Stimulated activated CD4-positive, alpha-beta T cell treated with anti-CD3 and anti-CD28 coated beads, Interleukin-2, amount 100 ng/mL, for 24 hours (primary cell): ENCODE measurements at places on chromosomes 7 and 10.

GRCh38 chr10:113126229-113127201 lies 176.5 kb downstream of the TCF7L2 start:
- peak; percentile 62 for DNase-seq

- no peak for DNase-seq
Measured at GRCh38 chr7:67928141-67928540, 931.5 kb downstream of the TYW1 start.

DNA sequence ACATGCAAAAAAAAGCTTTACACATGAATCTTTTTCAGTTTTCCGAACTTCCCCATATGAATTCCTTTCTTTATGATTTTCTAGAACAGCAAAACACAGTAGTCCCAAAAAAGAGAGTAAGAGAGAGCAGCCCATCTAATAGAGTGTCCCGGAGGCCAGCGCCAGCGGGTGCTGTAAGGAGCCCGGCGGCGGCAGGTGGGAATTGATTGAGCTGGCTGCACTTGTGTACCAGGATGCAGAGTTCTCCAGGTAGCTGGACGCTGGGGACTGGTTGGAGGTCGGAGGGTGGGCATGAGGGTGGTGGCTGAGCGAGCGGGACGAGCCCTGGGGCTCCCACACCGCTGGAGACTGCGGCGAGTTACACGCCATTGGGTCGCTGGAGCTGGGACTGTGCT lies 4.0 kb downstream of the DLX5 start:
- no peak for DNase-seq

DNA sequence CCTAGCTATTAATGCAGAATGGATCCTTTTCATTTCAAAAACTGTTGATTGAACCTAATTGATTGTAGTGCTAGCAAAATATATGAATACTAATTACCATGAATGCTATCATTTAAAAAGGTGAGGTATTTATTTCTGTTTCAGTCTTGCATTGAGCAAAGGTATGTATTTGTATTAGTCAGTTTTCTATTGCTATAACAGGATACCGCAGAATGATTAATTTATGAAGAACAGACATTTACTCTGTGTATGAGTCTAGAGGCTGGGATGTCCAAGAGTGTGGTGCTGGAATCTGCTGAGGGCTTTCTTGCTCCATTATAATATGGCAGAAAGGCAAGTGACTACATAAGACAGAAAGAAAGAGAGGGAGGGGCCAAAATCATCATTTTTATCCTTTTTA lies 199.2 kb downstream of the KIF20B start:
- no peak for DNase-seq

GRCh38 chr10:128879030-128879429 lies 588.0 kb upstream of the MGMT start:
- no peak for DNase-seq

GRCh38 chr10:20698837-20699236 lies 198.3 kb downstream of the NEBL start:
- DNase-seq: no peak

- no peak for DNase-seq
Measured at GRCh38 chr10:4100380-4100779, 315.4 kb upstream of the KLF6 start.

DNA sequence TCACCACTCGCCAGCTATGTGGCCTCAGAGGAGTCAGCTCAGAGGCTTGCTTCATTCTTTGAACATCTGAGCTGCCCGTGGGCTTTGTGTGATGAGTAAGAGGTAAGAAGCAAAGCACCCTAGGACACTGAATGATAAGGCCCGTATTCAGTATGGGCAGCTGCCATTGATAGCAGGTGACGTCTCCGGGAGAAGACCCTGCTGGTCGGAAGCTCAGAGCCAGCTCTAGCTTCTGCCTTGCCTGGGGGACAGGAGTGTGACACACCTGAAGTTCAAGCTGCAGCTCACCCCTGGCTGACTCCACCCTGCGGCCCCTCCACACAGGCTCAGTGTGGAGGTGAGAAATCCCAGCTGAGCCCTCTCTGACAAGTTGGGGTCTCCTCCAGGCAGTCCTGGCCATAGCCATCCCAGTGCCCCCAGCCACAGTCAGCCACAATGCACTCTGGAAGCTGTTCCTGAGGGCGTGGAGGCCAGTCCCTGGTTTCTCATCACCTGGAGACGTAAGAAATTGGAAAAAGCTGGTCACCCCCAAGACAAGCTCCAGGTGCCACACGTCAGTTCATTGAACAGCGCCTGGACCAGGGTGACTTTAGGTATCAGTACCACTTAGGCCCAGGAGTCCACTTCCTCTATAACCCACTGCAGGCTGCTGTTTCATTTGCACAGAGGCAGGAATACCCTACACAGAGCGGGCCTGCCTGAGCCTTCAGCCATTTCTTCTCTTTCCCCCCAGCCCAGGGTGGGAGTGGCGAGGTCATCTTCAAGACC lies 164.9 kb upstream of the RHEB start:
- no peak for DNase-seq

DNA sequence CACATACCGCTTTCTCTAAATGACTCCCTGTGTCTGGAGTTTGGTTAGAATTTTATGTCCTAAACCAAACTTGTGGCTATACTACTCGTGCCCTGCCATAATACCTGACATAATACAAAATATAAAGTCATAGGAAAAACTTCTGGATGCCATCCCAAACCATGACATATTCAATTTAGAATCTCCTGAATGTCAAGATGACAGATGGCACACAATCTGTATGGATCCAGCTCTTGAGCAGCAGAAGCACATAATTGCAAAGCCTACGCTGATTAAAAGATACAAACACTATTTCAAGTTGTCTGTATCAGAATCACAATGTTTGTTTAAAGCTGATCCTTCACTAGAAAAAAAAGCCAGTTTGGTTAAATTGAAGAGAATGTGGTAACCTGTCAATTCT lies 22.4 kb upstream of the CDC14C start:
- no peak for DNase-seq

DNA sequence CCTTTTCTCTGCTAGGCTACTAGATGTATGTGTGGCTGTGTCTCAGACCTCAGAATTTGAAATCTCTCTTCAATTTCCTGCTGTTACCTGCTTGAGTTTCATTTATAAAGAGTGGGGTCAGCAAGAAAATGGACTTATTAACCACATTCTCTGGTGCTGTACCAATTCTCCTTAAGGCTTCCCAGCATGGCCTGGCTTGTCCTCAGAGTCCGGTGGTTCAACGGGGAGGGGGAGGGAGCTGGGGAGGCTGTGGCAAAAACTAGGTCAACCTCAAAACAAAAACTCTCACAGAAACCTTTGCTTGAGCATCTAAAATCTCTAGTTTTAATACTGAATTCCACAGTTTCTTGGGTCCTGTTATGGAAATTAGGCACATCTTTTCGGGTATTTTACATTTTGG lies 389.1 kb upstream of the COBL start:
- no peak for DNase-seq

- no peak for DNase-seq
Measured at GRCh38 chr7:32611201-32612099, 116.2 kb downstream of the AVL9 start.

DNA sequence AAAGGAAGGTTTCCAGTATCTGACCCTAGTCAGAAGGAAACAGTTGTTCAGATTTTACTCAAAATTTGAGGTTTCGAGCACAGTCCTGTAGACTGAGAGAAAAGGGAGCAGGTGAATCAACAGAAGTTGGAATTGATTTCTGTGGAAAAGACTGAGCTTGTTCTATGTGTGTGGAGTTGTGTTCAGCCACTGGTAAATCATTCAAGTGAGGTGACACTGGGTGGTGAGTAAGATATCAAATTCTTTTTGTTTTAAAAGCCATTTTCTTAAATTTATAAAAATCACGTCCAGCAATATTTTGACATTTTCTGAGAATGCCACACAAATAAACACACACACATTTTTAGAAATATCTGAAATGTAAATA lies 165.1 kb downstream of the HGF start:
- no peak for DNase-seq

- DNase-seq: no peak
Measured at GRCh38 chr7:85748861-85749260, 562.0 kb upstream of the SEMA3D start.

DNA sequence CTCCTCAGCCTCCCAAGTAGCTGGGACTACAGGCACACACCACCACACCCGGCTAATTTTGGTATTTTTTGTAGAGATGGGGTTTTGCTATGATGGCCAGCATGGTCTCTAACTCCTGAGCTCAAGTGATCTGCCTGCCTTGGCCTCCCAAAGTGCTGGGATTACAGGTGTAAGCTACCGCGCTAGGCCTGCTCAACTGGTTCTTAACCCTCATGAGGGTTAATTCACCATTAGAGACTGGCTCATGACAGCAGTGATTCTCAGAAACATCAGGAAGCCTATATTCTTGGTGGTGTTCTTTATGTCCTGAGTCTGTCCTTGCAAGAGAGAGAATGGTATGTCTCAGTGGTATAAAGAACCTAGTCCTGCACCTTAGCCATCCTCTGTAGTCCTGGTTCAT lies 10.4 kb upstream of the NT5C2 start:
- DNase-seq: no peak

DNA sequence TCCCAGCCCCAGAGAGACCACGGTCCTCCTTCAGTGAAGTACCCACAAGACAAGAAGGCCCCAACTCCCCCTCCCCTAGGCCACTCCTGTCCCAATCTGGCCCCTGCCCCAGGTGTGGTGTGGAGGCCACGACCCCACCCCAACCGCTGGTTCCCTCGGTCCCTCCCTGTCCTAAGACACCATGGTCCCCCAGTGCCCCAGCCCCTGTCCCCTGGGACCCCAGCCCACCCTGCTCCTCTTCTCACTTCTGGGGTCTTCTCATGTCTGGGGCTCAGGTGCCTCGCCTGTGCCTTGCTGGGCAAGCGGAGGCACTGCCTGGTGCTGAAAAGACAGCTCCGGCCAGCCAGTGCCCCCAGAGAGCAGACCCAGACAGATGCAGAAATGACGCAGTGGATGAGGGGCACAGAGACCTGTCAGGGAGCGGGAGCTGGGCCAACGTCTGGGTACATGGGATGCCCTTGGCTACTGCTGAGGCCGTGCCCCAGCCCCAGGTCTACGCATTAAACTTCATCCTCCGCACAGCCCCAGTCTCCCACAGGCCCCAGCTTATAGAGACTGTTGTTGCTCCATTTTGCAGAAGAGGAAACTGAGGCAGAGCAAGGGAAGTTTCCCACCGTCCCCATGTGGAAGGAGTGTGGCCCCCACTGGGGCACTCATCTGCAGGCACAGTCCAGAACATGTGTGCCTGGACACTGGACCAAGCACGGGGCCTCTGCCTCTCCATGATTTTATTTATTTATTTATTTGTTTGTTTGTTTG lies 14.8 kb downstream of the GRIFIN start:
- DNase-seq: no peak

DNA sequence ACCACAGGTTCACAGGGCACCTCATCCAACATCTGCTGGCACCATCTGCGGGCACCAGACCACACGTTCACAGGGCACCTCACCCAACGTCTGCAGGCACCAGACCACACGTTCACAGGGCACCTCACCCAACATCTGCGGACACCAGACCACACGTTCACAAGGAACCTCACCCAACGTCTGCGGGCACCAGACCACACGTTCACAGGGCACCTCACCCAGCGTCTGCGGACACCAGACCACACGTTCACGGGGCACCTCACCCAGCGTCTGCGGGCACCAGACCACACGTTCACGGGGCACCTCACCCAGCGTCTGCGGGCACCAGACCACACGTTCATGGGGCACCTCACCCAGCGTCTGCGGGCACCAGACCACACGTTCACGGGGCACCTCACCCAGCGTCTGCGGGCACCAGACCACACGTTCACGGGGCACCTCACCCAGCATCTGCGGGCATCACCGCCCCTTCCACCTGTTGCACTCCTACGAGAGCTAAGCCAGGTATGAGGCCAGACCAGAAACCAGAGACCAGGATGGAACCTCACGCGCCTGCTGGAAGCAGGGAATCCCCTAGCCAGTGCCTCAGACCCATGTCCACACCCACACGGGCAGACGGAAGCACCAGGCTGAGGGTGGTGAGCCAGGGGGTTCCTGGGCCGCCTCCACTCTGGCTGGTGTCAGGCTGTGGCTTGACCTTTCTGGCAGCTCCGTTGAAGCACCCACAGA lies 182.8 kb downstream of the MAD1L1 start:
- DNase-seq: no peak

- no peak for DNase-seq
Measured at GRCh38 chr7:70711452-70711851, 420.5 kb upstream of the GALNT17 start.

- no peak for DNase-seq
Measured at GRCh38 chr10:62047228-62047892, 145.9 kb downstream of the ARID5B start.

DNA sequence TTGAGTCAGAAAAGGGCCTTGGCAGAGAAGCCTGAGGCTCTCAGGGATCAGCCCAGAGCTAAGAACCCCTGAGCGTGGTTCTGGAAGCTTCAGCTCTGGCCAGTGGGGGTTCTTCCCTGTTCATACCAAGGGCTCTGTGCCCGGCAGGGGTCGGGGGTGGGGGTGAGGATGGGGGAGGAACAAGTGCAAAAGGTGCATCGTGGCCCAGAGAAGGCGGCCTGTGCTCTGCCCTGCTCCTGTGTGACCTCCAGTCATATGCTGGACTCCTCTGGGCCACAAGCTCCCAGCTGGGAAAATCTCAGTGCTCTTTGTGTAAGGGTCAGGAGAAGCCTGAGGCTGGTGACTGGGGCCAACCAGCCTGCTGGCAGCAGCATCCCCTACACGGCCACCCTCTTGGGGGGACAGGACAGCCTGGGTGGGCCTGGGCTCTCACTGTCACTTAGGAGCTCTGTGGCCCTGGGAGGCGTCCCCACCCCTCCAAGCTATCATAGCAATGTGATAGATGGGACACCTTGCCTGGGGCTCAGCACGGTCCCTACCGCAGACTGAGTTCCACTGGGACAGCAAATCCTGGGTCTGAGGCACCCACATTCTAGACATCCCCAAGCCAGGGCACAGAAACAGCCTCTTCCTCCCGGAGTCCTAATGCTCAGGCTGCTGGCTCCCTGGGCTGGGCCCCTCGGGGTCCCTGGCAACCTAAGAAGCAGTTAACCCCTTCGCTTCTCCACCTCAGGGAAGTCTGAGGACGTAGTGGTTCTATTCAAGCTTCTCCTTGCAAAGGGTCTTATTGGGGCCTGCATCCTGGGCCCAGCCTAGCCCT lies 2.5 kb downstream of the MMRN2 start:
- no peak for DNase-seq

DNA sequence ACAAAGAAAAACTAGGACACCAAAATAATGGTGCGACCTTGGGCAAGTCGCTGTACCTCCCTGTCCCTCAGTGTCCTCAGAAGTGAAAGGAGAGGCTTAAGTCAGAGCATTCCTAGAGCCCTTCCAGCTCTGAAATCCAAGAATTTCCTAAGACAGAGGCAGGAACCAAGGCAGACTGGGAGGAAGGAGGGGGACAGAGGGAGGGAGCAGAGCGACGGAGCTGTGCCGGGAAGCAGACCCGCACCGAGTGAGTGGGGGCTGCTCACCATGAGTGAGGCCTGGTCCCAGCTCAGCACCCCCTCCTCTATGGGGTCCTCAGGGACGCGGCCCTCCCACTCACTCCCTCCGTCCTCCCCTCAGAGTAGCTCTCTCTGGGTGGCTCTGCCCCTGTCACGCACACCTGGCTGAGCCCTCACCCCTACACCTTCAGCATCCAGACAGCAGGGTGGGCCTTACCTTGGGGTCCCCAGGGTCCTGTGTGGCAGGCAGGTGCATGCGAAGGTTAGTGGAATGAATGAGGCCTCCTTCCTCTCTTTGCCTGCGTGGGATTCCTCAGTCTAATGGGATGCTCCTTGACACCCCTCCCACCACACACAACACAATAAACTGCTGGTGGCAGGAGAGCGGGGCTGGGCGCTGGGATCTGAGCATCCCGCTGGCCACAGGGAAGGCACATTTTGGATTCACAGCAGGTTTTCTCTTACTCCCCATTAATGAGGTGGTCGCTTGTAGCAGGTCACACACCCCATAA lies 4.6 kb upstream of the SMARCD3 start:
- no peak for DNase-seq

- DNase-seq: no peak
Measured at GRCh38 chr7:19009241-19009935, 108.0 kb downstream of the TWIST1 start.

GRCh38 chr7:86748843-86749719 lies 105.4 kb downstream of the GRM3 start:
- no peak for DNase-seq
